Left lung (tissue), 14 donors: ENCODE measurements at places on chromosomes 1 and 21. TPM values are rescaled to one million over a fixed set of nuclear protein-coding genes. Genes with fewer than 3 reads are reported as not detected.

Gene MPL
- 1.3 TPM for polyA plus RNA-seq

Gene CCDC27
- 0.24 TPM for polyA plus RNA-seq

Gene ARHGAP29
- 66.8 TPM for polyA plus RNA-seq

Gene HIVEP3
- 6.0 TPM for polyA plus RNA-seq

Gene EFHD2
- 19.9 TPM for polyA plus RNA-seq

Gene TMOD4
- 1.2 TPM for polyA plus RNA-seq

Gene TSPEAR
- 3.1 TPM for polyA plus RNA-seq

Gene DUSP23
- polyA plus RNA-seq, result 14.4 TPM

Gene TTC39A
- 12.1 TPM for polyA plus RNA-seq
